ENCODE measurements at places on chromosomes 1 and 21.

DNA sequence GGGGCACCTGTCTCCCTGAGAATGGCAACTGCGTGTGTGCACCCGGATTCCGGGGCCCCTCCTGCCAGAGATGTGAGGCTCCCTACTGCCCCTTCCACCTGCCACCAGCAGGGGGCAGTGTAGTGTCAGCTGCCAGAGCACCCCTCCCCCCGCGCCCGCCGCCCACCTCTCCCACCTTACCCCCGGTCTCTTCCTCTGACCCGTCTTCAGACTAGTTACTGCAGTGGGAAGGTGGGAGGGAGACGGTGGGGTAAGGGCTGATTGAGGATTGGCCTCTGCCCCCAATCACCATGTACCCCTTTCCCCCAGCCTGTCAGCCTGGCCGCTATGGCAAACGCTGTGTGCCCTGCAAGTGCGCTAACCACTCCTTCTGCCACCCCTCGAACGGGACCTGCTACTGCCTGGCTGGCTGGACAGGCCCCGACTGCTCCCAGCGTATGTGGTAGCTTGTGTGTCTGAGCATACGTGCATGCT is 10.1 kb upstream of the LRRC71 start:
- DNase-seq, result peak; percentile 39

GRCh38 chr1:89736937-89737733 is 83.7 kb upstream of the LRRC8D start:
- no peak for DNase-seq

- DNase-seq, result no peak
These were observed 116.3 kb downstream of the DAB1 start for GRCh38 chr1:57307392-57308170.

DNA sequence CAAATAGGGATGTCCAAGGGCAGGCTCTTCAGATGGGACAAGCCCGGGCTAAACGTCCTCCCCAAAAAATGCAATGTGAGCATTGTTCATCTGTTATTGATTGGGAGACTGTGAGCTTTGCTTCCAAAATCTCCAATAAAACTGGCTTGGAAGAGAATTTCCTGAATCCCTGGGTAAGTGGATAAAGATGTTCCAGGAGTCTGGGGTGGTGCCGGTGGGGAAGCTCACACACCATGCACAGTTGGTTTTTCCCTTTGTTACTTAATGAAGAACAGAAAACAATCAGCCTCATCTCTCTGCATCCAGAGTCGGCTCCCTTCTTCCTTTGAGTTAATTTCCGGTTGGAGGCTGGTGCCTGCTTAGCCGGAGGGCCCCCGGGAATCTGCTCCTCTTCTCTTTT is 72.1 kb upstream of the ZBTB40 start:
- no peak for DNase-seq

GRCh38 chr1:214514032-214514818 is 37.2 kb downstream of the PTPN14 start:
- no peak for DNase-seq

GRCh38 chr1:112337028-112337531 is 58.9 kb upstream of the CTTNBP2NL start:
- no peak for DNase-seq

- DNase-seq, result no peak
These were observed 57.5 kb upstream of the PDC start for GRCh38 chr1:186518395-186518794.

DNA sequence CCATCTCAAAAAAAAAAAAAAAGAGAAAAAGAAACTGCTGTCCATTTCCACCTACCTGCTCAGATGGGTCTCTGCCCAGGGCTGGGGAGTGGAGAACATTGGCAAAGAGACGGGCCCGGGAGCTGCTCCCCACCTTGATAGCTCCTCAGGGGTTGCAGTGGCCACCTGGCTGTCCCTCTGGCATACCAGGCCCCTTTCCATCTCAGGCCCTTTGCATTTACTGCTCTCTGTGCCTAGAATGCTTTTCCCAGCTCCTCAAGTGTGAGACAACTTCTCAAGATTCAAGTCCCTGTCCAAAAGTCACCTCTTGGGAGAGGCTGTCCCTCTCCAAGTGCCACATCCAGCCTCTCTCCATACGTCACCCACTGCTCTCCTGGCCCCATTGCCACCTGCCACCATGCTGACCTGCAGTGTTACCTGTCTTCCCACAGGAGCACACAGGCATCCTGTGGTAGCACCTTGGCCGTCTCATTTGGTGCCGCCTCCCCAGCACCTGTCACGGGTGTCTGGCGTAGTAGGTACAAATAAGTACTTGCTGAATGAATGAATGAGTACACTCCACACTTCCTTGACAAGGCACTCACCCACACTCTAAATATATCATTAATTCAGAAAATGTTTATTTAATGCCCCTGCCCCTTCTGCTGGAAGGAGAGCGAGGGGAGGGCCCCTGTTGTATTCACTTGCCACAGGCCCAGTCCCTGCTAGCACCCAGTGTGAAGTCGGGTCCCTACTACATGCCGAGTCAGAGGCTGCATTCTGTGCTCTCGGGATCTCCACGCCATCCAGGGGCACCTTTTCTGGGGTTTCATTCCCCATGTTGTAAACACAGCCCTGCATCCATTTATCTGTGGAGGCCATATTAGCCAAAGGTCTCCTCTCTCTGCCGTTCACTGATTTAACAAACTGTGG is 48.8 kb downstream of the DISP3 start:
- no peak for DNase-seq

DNA sequence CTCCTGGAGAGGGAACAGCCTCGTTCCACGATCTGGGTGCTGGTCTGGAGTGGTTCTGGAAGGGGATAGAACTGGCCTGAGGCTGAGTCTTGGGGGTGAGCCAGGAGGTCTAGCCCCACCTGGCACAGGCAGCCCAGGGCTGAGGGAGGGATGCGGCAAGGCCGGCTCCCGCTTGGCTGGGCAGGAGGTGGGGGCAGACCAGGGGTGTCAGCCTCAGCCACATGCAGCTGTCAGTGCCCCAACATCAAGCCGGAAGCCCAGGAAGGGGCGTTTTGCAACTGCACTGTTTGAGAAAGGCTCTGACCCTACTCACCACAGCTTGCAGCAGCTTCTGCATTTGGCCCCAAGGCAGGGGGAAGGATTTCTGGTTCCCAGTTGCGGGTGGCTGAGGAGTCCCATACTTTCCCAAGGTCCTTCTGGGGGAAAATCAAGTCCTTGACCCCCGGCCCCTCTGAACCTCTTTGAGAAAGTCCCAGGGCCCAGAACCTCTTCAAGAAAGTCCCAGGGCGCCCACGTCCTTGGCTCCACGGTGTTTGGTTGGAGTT is 2.0 kb downstream of the EFHD2 start:
- no peak for DNase-seq

GRCh38 chr1:69898403-69898947 is 306.9 kb downstream of the LRRC40 start:
- no peak for DNase-seq

DNA sequence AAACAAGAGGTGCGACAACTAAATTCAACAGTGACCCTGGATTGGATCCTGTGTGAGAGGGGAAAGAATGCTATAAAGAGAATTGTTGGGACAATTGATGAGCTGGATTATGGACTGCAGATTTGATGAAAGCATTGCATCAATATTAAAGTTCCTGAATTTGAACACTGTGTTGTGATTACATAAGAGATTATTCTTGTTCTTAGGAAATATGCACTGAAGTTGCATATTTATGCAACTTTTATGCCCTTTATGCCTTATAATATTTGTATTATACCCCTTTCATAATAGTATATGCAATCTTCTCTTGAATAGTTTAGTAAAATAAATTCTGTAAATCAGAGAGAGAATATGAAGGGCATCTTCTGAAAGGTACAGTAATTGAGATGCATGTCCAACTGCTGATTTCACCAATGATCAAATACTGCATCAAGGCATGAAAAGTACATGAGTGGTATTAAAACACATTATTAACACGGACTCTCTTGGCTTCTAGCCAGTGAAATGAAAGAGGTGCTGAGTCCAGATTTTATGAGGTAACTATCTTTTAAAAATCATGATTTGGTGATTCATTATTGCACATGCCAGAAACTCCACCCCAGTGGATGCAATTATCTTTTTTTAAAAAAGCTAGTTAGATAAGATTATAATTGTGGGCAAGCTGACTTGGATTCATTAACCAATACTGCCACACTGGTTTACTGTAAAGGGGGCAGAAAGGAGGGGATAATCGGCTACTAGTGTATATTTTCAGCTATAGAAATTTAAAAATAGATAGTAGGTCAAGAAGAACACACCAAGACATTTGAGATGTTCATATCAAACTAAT is 19.9 kb upstream of the LPAR3 start:
- DNase-seq, result no peak

DNA sequence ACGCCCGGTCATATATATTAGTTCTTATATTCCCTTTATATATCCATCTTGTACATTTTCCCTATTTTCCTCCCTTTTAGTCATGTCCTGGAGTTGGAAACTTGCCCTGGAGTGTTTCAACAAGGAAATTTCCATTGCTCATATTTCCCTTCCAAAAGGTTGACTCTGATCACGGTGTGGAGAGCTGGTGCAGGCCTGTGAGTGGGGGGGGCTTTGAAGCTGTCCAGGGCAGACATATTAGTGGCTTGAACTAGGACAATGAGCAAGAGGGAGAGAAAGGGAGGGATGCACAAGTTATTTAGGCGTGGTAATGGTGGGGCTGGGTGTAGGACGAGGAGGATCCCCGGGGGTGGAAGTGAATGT is 30.4 kb upstream of the TMEM61 start:
- DNase-seq, result no peak

DNA sequence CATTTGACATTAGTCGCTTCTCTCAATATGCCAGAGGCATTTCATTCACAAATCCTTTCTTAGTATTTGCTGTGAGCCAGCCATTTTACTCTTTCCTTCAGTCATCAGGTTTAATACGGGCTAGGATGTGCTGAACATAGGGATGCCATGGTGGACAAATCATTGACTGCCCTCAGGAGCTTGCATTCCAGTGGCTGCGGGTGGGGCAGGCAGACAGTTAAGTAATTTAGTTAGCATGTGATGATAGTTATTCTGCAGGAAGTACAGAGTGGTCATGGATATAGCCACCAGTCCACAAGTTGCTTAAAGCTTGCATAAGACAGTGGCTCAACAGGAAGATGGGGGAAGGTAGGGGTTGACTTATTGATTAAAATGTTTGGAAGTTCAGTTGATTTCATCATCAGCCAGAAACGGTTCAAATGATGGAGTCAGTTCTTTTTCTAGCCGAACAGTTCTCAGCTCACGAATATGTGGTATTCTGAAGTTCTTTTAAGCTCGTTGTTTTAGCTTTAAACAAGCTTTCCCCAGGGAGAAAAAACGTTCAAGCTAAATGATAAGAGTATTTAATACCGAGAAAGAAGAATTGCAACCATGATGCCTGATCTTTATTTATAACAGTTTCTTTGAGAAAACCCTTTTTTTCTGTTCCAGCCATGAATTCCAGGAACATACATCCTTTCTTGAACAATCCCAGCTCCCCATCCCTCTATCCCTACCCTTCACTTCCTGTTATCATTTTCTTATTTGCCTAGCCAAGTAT is 1.4 kb downstream of the SLC22A15 start:
- no peak for DNase-seq

DNA sequence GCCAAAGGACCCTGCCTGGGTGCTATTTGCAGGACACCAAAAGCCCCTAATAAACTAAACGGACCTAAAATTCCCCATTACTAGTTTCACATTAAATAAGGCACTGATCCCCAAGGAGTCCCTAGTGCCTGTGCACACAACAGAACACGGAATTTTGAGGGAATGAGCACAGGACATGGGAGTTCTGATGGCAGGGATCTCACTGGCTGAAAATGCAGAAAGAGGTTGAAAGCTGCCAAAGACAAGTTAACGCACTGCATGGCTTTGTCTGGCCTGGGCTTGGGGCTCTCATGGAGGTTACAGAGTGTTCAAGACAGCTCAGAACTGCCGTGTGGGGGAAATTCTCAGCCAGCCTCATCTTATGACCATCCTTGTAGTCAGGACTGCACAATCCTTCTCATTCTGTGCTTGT is 15.6 kb upstream of the ATP1B1 start:
- DNase-seq, result no peak

GRCh38 chr1:99638853-99639252 is 7.1 kb upstream of the PALMD start:
- no peak for DNase-seq

GRCh38 chr1:92118826-92119225 is 38.7 kb downstream of the BTBD8 start:
- DNase-seq, result no peak

- DNase-seq, result no peak
These were observed 5.2 kb downstream of the DEGS1 start for GRCh38 chr1:224188286-224188685.

- no peak for DNase-seq
These were observed 8.2 kb upstream of the GRIK3 start for GRCh38 chr1:37042506-37042905.

GRCh38 chr1:173570370-173571007 is 32.4 kb downstream of the SLC9C2 start:
- no peak for DNase-seq

DNA sequence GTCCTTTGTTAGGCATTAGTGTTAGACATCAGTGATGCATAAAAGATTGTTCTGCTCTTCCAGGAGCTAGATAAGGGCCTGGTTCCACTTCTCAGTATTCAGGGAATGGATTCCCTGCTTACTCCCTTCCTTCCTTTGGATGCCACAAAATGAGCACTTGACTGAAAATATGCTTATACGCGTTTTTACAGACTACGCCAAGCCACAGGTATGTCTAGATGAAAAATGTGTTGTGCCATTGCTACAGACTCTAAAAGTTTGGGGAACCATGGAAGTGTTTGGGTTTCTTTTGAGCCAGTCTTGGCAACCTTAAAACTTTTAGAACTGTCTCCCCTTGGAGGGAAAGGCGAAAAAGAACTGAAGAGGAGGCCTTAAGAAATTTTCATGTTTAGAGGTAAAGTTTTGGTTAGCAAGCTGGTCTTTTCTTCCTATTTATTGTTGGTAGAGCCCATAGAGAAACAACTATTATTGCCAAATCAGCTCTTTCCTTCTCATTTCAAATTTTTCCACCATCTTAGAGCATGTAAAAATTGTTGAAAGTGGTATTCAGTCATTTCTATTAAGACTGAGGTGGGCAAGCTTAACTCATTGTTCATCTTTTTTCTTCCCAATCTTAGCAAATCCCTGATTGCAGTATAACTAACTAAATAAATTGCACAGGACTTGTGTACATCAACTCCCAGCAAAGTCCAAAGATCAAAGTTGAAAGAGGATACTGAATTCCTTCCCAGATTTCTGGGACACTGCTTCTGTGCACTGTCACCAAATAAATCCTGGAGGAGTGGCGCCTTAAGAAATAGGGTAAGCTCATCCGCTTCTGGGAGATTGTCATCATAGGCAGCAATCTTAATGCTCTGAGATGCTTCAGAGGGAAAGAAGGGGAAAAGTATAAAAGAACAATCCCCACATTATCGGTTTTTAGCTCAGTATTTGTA is 18.9 kb downstream of the FGGY start:
- no peak for DNase-seq

- no peak for DNase-seq
These were observed 4.3 kb upstream of the MIIP start for GRCh38 chr1:12015001-12015491.
